Breast epithelium (tissue), 4 donors: ENCODE measurements at places on chromosomes 1 and 21.

DNA sequence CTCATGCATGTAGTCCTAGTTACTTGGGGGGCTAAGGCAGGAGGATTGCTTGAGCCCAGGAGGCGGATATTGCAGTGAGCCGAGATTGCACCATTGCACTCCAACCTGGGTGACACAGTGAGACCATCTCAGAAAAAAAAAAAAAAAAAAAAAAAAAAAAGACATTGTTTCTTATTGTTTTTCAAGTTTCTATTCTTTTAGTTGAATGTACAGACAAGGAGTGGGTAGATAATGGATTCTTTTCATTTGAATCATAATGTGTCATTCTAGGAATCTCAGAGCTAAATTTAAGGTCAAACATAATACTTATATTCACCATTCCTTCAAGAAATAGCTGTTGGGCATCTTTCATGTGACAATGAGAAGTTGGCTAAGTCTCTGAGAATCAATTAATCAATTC lies 157.0 kb upstream of the C21orf91 start:
- no peak for DNase-seq

- DNase-seq, result no peak
Observed at GRCh38 chr1:86419277-86419903, 4.6 kb upstream of the CLCA2 start.

GRCh38 chr1:87518794-87519193 lies 190.1 kb downstream of the LMO4 start:
- DNase-seq, result no peak

GRCh38 chr1:58791106-58791505 lies 7.3 kb upstream of the JUN start:
- DNase-seq, result no peak

GRCh38 chr21:41119901-41120300 lies 48.1 kb upstream of the BACE2 start:
- DNase-seq, result no peak

GRCh38 chr1:199264911-199265310 lies 626.1 kb downstream of the PTPRC start:
- no peak for DNase-seq

- DNase-seq, result no peak
Observed at GRCh38 chr1:176391621-176392020, 71.4 kb upstream of the PAPPA2 start.

DNA sequence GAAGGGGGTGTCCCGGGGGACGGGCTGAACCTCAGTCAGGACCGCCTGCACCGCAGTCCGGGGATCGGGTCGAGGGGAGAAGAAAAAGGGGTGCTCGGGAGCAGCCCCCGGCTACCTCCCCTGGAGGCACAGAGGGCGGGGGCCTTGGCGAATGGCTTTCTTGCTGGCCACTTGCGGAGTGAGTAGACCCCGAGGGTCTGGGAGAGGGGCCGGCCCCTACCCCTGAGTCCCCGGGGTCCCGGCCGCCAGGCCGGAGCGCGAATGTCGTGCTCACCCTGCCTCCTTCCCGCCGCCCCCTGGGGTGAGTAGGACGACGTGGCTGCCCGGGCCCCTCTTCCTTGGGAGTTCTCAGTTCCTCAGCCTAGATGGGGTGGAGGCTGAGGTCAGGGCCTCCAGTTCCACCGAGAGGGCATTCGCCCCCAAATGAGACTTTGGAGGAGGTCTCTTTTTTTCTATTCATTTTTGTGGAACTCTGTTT lies 113.0 kb downstream of the OSBPL9 start:
- peak; percentile 26 for DNase-seq

DNA sequence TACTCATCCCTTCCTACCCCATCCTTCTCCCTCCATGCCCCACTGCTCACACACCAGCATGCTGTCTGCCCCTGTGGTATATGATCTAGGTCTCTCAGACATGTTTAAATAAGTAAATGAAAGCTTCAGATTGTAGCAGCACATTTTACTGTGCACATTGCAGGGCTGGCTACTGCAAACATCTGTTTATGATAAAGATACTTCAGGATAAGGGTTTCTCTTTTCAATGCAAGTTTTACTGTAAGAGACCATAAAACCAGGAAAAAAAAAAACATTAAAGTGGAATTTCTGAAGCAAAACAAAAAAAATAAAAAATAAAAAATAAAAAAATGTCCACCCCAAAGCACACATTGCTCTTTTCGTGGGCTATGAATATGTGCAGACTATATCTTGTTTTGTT lies 184.4 kb downstream of the USH2A start:
- DNase-seq, result no peak

DNA sequence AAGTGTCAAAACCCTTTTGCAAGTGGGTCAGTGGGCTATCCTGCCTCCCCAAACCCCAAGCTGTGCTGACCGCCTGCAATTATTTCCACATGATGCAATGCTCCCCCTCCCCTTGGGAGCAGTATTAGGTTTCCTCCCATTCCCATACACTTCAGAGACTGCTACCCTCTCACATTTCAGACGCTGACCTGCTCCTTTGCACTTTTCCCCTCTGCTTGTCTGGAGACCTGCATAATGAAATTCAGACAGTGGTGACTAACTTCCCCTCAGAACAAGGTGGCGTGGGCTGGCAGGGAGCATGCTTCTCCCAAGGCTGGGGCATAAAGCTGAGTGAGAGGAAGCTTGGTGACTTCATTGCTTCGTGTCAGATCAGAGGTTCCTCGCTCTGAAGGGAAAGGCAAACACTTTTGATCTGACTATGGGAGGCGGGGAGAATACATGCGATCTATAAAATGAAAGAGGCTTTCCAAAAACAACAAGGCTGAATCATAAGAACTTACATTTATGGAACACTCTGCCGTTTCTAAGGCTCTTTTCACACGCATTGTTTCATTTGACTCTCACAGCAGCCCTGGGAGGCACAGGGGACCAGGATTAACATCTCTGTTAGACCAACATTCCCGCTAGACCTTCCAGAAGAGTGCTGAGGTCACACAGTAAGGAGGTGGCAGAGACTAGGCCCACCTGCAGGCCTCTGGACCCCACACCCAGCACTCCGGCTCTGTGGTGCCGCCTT lies 27.5 kb upstream of the ROR1 start:
- no peak for DNase-seq

DNA sequence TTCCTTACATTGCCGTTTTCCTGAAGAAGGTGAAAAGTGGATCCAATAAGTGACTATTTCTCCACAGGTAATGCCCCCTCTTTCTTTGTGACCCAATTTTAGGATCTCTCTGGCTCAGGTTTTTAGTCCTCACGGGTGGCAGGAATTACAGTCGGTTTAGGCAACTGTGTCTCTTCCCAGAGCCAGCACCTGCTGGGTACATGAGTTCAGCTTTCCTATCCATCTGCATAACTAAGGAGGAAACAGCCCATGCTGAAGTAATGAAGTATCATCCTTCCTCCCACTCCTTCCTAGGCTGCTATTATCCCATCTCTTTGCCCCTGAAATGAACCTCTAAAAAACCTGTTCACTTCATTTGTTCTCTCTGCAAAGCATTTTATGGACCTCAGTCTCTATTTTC lies 544.6 kb downstream of the NEGR1 start:
- DNase-seq, result no peak

GRCh38 chr1:61254634-61255357 lies 172.4 kb downstream of the NFIA start:
- DNase-seq, result no peak

DNA sequence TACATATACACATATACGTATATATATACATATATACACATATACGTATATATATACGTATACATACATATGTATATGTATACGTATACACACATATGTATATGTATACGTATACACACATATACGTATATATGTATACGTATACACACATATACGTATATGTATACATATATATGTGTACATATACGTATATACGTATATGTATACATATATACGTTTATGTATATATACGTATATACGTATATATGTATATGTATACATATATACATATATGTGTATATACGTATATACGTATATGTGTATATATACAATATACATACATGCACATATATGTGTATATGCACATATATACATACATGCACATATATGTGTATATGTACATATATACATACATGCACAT lies 396.2 kb upstream of the DUSP10 start:
- no peak for DNase-seq

DNA sequence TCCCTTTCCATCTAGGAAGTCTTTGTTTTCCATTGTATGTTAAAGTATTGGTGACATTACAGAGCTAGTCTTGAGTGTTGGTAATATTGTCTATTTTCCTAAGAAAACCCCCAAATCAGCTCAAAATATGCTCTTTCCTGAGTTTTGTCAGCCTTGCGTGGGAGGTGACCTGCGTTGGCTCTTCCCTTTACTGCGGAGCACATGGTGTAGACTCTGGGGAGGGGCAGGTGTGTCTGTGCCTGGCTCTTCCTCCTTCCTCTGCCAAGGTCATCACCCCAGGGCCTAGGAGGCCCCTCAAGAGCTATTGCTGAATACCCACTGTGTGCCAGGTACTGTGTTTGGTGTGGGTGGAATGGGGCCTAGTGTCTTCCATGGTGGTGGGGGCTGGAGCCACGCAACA lies 33.4 kb downstream of the CACNA1E start:
- DNase-seq, result no peak

DNA sequence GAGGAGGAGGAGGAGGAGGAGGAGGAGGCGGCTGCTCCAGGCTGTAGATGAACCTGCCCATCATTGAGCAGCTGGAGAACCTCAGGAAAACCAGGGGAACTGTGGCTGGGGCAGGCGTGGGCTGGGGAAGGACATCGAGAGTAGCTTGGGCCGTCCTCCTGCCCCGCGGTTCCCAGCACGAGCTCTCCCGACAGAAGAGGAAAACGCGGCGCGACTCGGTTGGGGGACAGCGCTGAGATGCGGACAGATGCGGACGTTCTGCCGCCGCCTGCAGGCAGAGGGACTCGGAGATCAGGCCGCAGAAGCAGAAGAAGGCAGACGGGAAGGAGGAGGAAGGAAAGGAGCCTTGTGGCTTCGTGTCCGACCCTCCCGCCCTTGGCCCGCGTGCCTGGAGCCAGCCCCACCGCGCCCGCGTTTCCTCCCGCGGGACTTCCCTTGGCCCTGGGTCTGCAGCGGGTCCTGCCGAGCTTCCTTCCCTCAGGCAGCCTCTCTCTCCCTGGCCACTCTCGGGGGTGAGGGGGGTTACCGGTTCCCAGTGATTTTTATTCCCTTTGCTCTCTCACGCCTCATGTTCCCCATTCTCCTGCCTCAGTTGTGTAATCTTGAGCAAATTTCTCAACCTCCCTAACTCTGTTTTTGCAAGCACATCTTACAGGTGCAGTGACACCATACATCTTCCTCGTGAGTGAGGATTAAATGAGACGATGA lies 1.7 kb upstream of the TNFRSF9 start:
- DNase-seq, result peak; percentile 61

- no peak for DNase-seq
Observed at GRCh38 chr1:178969226-178969987, 56.3 kb upstream of the FAM20B start.

- DNase-seq, result no peak
Observed at GRCh38 chr1:103107741-103108375, 464 bp downstream of the COL11A1 start.

GRCh38 chr1:163664671-163665335 lies 343.0 kb downstream of the NUF2 start:
- no peak for DNase-seq

DNA sequence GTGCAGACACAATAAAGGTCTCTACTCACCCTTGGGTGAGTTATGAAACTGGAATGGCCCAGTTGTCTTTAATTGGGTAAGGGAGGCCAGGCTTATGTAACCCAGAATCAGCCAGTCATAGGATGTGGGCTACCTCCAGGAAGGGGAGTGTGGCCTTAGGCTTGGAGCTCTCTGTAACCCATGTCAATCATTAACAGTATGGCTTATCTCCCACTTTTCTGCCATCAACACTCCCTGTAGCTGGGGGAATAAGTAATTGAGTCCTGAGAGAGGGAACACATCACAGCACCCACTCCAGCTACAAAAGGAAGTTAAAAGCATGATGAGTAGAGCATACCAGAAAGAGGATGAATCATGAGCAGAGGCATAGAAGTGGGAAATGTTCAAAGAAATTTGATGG lies 327.0 kb upstream of the DUSP10 start:
- DNase-seq, result no peak

- no peak for DNase-seq
Observed at GRCh38 chr1:7847599-7847998, 5.3 kb downstream of the UTS2 start.

DNA sequence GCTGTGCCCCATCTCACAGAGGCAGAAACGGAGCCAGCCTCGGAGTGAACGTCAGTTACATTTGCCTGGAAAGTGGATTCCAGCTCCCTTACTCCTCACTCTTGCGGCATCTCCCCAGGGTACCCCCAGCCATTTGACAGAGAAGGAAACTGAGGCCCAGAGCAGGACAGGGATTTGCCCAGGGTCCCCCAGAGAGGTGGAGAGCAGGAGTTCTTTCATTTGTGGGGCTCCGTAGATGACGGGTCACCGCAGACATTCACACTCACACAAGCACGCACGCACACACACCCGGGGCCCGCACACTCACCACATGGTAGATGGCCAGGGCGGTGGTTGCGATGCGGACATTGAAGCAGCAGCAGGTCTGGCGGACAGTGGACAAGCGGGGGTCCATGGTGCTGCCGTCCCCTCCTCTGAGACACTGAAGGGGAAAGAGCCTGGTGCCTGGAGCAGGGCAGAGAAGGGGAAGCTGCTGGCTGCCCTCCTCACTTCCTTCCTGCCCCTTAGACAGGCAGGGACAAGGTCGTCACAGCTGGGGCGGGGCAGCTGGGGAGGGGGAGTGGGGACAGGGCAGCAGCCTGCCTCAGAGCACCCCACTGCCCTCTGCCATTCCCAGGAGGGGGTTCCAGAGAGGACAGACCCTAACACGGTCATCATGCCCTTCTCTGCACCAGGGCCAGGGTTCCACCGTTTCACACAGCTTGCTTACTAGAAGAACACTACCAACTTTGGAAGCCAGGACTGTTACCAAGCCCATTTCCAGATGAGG lies at the start of gene LAPTM5:
TSS of gene LAPTM5 (minus strand) at position 423 of the 769 bp plus-strand sequence. CDS start at position 394, 29 bp downstream.
- no peak for DNase-seq

DNA sequence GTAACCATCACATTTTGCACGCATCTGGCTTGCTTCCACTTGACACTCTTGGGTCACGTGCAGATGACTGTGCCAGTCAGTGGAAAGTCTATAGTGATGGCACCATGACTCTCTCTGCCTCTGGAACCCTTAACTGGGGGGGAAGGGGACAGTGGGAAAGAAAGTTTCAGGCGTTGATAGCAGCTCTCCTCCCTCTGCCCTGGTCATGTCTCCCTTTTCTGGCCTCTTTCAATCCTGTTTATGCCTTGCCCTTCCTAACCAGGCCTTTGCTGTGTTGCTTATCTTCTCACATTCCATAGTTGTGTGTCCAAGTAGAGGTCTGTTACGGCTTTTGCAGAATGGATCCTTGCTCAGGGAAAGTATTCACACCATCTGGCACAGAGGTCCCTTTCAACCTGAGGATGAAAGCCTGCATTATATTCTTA lies 93.5 kb downstream of the NRDC start:
- no peak for DNase-seq

DNA sequence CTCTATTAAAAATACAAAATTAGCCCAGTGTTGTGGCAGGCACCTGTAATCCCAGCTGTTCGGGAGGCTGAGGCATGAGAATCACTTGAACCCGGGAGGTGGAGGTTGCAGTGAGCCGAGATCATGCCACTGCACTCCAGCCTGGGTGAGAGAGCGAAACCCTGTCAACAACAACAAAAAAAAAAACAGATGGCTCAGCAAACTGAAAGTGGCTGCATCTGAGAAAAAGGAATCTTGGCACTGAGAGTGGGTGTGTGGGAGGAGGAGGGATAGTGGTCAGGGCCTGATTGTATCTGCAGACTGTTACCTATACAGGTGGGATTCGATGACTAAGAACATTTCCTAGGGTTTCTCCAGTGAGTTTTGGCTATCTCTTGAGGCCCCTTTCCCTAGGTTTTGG lies 122.2 kb upstream of the BARHL2 start:
- no peak for DNase-seq
